ENCODE measurements at places on chromosomes 13 and 19.

DNA sequence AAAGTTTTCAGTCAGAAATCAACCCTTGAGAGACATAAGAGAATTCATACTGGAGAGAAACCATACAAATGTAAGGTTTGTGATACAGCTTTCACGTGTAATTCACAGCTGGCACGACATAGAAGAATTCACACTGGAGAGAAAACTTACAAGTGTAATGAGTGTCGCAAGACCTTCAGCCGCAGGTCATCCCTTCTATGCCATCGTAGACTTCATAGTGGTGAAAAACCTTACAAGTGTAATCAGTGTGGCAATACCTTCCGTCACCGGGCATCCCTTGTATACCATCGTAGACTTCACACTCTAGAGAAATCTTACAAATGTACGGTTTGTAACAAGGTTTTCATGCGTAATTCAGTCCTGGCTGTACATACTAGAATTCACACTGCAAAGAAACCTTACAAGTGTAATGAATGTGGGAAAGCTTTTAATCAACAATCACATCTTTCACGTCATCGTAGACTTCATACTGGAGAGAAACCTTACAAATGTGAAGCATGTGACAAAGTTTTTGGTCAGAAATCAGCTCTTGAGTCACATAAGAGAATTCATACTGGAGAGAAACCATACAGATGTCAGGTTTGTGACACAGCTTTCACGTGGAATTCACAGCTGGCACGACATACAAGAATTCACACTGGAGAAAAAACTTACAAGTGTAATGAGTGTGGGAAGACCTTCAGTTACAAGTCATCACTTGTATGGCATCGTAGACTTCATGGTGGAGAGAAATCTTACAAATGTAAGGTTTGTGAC is 15.7 kb upstream of the ZNF701 start:
- no peak for DNase-seq

GRCh38 chr13:97212601-97213040 is 9.5 kb upstream of the MBNL2 start:
- DNase-seq: no peak

DNA sequence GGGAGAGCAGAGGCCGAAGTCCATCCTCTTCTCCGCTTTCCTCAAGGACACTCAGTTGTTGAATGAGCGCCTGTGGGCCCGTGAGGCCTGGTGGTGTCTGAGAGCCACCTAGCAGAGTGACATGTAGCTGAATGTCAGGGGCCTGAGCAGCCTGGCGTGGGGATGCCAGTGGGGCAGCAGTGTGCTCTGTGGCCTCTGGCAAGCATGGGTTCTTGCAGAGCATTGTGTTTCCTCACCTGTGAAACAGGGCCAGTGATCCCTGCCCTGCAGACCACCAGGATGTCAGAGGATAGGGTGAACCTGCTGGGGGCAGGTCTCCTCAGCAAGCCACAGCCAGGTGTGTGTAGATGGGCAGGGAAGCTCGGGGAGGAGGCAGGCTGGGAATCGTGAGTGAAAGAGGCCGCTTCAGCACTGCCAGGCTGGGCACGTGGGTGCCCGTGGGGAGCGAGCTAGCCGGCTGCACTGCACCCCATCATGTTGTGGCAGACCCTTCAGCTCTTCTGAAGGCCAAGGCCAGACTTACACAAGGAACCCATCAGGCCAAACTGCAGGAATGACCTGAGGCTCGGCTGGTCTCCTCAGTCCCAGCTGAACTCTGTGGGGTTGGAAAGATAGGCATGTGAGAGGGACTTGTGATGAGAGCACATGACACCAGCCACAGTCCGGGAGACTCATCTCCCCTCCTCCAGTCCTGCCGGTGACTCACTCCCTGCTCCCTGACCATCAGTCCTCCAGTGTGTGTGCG is 5.0 kb downstream of the PPP1R37 start:
- DNase-seq: no peak

DNA sequence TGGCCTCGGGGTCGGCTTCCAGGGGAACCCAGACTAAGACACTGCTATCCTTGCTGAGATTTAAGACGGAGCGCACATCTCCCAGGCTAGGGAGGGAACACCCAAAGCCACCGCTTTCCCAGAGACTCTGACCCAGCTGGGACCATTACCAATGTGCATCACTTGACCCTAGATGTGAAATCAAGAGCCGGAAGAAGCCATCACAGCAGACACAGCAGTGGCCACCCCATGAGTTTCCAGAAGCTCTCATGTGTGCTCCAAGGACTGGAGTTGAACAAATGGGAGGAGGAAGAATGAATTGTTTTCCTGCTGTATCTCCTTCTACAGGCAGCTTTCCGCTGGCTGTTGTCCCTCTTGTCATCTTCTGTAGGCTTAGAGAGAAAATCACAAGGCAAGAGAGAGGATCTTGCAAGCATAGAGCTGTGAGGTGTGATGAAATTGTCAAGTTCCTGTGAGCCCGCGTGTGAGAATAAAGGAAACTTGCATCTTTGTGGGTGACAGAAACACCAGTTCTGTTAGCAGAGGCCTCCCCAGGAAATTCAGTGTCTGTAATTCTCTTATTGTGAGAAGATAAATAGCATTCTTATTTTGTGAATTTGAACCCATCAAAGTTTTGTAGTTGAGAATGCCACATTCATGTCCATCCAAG is 711.8 kb downstream of the UQCRFS1 start:
- no peak for DNase-seq

DNA sequence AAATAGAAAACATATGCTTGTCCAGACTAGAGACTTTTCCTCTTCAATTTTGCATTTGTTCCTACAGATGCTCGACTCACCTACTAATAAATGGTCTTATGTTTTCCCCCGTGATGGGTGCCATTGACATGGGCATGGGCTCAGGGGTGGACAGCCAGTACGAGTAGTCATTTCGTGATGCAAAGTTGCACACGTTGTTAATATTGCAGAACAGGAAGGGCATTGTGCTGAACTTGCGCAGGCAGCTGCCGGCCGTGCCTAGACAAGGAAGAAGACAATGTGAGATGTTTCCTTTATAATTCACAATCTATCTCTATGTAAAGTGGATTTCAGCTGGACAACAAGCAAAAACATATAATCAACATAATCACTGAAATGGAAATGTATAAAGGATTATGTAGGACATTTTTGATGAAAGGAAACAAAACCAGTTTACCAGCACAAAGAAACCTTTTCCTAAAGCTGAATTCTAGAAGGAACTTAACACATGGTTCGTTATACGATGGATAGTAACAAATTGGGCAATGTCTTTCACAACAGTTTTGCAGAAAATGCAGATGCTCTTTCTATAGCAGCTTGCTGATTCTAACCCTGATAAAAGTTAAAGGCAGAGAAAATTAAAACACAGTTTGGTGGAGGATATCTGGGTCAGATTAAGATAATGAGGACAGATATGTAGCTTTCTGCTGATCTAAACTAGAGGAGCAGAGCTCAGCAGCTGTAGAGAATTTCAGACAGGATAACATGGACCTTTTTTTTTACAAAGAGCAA is 145.7 kb downstream of the COL4A1 start:
- DNase-seq: no peak

DNA sequence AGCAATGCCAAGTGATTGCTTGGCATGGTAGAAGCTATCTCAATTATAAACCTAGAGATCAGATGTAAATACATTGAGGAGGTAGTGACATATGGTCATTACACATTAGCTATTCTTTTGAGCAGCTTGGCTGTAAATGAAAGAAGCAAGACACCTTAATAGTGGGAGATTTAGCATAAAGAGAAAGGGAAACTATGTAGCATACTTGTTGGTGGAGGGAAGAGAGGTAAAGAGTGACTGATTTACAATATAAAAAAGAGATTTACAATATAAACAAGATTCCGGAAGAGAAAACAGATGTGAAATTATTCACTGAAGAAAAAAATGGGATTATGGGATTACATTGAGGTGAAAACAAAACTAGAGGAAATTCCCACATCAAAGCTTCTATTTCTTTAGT is 2009.6 kb downstream of the OLFM4 start:
- DNase-seq: no peak

- DNase-seq: no peak
These were observed 5.2 kb downstream of the LCP1 start for GRCh38 chr13:46176756-46177155.

DNA sequence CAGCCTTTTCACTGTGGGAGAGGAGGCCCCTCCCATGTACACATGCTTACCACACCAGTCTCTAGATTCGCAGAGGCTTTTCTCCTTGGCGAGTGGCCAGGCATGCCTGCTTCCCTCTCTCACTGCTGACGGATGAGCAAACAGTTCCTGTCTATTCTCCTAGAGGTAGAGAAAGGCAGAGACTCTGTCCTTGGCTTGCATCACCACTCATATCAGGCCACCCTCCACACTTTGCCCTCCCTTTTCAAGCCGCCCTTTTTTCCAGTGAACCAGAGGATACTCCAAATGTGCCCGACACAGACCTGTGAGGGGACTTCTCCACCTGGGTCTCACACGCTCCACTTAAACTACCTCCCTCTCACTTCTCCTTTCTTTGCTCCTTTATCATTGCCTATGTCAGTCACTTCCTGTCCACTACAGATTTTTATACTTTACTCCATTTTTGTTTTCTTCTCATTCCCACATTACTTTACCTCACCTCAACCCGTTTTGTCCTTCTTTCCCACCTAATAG is 284.6 kb downstream of the DNAJC15 start:
- no peak for DNase-seq

GRCh38 chr13:73599232-73600128 is 534.7 kb downstream of the KLF12 start:
- DNase-seq: no peak

- DNase-seq: no peak
These were observed 323.0 kb downstream of the EFNB2 start for GRCh38 chr13:106212386-106213010.

DNA sequence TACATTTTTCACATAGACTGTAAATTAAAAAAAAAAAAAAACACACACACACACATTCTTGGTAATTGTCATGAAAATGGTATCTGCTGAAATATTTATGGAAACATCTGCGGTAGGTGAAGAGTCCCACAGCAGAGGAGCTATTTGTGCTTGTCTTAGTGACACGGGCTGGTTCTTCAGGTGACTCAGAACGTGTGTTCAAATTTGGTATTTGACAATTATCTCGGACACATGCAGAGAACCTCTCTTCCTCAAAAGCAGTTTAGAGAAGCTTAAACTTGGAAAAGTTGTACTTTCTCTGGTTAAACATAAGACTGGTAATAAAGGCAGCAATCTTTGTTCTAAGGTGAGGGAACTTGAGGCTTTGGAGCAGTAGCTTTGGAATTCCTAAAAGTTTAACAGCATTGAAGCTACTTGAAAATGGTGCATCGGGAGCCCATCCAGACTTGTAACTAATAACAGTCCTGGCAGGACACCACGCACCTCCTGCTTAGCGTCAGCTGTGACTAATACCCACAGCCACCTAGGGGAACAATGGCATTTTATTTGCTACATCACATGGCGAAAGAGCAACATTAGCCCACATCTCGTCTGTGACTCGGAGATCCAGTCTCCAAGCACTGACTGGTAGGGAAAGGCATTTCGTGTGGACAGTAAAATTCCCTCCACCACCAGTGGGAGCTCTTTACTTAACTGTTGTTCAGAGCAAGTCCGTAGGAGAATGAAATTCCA is 1505.1 kb upstream of the SLC10A2 start:
- no peak for DNase-seq

GRCh38 chr13:39918620-39919236 is 263.3 kb downstream of the COG6 start:
- no peak for DNase-seq

DNA sequence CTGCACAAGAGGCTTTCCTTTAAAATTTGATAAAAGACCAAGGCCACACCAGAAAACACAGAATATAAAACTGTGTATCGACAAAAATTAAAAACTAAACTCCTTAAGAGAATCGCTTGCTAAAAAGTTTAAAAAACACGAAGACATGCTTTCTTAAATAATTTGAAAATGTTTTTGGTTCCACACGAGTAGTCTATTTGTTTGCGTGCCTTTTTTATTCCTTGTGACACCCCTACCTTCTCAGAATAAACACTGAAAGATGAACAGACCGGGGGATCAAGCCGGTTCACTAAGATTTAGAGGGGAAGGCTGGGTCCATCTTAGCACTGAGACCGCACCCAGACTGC is 256.4 kb upstream of the STARD13 start:
- no peak for DNase-seq

DNA sequence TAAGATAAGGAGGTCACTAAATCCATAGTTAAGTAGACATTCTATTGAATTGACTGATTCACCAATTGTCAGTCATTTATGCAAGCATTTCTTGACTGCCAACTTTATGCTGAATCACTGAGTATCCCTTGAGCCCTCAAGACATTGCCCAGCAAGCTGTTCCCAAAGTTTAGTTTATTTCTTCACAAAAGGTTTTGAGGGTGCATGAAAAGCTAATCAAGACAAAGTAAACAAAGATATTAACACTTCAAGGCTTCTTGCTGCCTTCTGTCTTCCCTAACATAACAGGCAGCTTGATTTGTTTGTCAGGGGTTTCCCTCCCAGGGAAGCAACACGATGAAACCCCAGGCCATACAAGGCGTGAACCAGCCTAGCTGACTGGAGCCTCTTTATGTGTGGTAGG is 374.4 kb downstream of the SPRY2 start:
- no peak for DNase-seq

- DNase-seq: no peak
These were observed 86.2 kb upstream of the MBNL2 start for GRCh38 chr13:97135883-97136282.

DNA sequence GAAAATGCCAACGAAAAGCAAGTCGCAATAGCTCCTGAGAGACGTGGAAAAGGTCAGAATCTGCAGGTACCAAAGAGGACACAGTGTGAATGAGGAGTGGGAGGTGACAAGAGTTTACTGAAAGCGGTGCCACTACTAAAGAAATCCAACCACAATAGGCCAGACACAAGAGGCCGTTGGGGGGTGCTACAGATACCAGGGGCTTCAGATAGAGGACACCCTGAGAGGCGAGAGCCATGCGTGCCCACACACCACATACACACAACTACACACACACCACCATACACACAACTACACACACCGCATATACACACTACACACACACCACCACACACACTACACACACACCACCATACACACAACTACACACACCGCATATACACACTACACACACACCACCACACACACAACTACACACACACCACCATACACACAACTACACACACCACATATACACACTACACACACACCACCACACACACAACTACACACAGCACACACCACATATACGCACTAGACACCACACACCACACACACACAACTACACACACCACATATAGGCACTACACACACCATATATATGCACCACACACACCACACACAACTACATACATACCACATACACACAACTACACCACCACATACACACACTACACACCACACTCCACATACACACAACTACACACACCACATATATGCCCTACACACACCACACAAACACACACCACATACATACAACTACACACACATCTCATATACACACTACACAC is 28.5 kb downstream of the CRYL1 start:
- DNase-seq: no peak

GRCh38 chr19:5977222-5977784 is 637 bp downstream of the RANBP3 start:
- DNase-seq: no peak

Data from NCI-H1436 treated with DMSO at 0.1 percent for 48 hours (cell line).